ENCODE measurements at places on chromosomes 2 and 18.
A peak's percentile ranks its signal among the peaks of the same experiment; 100 is the strongest.

- DNase-seq = no peak
Observed at GRCh38 chr2:239042551-239043320, 194.9 kb downstream of the TWIST2 start.

- peak; percentile 45 for DNase-seq
Observed at GRCh38 chr2:47310801-47311560, 92.0 kb upstream of the MSH2 start.

GRCh38 chr2:218125095-218125494 is 733 bp upstream of the CXCR2 start:
- DNase-seq = no peak

- no peak for DNase-seq
Observed at GRCh38 chr2:176794392-176794791, 418.2 kb upstream of the HNRNPA3 start.

GRCh38 chr2:240629619-240629967 is 4.3 kb downstream of the GPR35 start:
- DNase-seq = no peak

- no peak for DNase-seq
Observed at GRCh38 chr18:55376387-55376786, 211.6 kb downstream of the TCF4 start.

- no peak for DNase-seq
Observed at GRCh38 chr2:60884800-60885199, 3.4 kb downstream of the REL start.

- DNase-seq = peak; percentile 65
Observed at GRCh38 chr2:216130346-216130971, 21.3 kb downstream of the XRCC5 start.

DNA sequence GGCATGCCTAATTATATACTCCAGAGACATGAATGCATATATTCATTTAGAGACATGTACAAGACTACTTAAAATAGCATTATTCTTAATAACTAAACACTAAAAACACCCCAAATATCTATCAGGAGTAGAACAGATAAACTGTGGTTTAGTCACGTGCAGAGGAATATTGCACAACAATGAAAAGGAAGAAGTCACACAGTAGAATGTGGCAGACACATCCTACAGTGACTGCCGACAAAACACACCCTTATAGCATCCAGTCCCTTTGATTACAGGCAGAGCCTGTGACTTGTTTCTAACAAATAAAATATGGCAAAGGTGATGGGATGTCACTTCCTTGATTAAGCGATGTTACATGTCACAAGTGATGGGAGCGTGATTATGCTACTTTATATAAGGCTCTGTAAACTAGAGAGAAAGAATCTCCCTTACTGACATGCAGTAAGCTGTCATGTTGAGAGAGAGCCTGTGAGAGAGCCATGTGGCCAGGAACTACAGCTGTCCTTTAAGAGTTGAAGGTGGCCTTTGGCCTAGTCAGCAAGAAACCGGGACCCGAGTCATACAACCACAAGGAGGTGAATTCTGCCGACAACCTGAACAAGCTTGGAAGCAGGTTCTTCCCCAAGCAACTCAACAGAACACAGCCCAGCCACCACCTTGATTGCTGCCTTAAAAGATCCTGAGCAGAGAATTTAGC is 39.1 kb upstream of the LGALSL start:
- DNase-seq = no peak

GRCh38 chr2:197893403-197894177 is 89.2 kb downstream of the PLCL1 start:
- DNase-seq = no peak

DNA sequence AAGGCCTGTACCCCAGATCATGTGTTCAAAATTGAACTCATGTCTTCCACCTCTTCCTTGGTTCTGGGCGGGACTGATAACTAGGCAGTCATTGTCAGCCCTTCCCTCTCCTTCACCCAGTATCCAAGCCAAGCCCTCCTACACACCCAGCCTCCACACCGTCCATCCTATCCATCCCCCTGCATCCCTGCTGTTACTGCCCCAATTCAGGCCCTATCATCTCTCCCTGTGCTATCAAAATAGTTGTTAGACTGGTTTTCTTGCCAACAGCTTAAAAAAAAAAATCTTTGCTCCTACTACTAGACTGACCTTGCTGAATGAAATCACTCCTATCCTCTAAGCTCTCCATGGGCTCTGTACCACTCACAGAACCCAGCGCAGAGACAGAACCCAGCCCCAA is 32.8 kb downstream of the TGFA start:
- no peak for DNase-seq

- DNase-seq = peak; percentile 91
Observed at GRCh38 chr2:69893684-69894551, at the start of gene SNRNP27. TSS of gene SNRNP27 (plus strand) at chr2:69893956. CDS start at chr2:69893985, 29 bp downstream.

DNA sequence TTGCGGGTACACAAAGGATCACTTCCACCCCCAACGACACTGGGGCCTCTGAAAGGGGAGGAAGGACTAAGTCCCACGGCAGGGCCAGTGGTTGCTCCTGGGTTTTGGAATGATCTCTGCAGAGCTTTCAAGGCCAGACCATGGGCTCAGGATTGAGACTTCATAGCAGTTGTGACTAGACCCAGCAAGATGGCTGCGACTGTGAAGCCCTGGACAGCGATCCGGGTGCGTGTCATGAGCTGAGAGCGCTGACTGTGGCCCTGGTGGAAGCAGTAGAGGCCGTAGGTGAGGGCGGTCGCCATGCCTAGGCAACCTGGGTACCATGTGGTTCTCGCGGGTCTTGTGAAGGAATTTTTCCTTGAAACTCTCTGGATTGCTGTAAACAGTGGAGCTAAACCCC is 27.3 kb downstream of the NCL start:
- no peak for DNase-seq

Data from brain (organoid and tissue), 16 donors.